Glomerular endothelial cell (primary cell): ENCODE measurements at places on chromosomes 1 and 21.

- DNase-seq = no peak
These were observed 455.6 kb upstream of the ZP4 start for GRCh38 chr1:238346340-238346739.

- DNase-seq = no peak
These were observed 173.0 kb downstream of the NFIA start for GRCh38 chr1:61255358-61255703.

DNA sequence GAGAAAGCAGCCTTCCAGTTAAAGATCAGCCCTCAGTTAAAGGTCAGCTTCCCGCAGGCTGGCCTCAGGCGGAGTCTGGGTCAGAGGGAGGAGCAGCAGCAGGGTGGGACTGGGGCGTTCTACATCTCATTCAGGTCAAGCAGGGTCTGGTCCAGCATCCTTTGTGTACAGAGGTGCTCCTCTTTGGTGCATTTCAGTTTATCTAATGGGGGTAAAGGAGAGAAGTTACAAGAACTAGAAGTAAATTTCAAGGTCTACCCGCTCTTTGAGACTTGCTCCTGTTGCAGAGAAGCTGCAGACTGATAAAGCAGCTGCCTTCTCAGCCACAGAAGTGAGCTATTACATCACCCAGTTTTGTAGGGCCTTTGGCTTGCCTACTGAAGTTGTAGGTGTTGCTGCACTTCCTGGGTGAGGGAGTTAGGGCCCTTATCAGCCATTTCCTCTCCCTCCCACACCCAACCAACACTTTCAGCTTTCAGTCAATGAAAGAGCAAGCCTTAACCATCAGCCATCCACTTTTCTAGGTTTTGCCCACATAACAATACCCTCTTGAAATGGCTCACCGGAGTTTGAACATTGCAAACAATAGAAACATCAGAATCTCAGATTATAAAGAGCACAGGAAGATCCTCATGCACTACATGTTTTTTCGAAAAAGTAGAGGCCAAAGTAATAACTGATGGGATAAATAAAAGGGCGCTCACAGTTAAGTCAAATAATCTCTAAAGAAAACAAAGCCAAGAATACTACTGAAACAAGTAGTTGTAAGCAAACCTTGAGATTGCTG lies 2.8 kb upstream of the NUP210L start:
- DNase-seq = no peak

DNA sequence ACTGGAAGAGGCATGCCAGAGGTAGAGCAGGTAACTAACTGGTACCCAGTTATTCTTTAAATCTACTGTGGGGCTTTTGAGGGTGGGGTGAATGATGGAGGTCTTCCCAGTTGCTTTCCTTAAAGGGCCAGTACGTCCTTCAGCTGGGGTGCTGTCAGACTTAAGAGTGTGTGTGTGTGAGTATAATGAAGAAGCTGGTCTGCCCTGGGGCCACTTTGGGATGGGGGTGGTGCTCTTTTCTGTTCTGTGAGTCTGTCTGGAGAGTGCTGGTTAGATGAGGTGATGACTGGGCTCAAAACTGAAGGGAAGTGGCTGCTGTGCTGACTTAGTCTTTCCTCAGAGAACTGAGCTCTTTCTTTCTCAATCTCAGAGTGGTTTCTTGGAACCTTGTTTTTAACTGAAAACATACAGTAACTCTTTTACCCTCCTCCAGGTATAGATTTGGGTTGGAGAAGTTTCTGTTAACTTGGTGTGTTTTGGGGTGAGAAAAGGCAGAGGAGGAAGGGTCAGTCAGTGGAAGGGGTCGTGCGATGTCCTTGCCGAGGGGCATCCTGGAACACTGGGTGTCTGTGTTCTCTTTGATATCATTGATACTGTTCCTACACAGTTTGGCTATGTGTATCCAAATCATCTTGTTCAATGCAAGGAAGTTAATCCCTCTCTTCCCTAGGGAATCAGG lies 746 bp downstream of the MACF1 start:
- no peak for DNase-seq

GRCh38 chr1:24923485-24924113 lies 6.5 kb downstream of the RUNX3 start:
- DNase-seq = no peak
